Neuronal stem cell (in vitro differentiated cells): ENCODE measurements at places on chromosomes 3 and 15.

DNA sequence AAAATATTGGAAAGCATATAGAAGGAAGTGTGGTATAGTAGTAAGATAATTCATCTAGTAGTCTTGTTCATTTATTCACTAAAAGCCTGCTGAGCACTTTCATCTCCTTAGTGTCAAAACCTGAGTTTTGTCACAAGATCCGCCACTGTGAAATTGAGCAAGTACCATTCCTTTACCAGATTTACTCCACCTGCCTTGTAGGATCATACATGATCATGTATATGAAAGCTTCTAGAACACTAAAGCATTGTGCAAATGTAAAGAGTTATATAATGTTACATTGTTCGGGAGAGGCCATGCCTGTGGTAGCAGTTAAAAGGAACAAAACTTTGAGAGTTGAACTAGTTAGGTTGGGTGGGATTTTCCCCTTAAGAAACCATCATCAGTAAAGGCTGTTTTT lies 35.0 kb downstream of the UBE2E2 start:
- DNase-seq: no peak

DNA sequence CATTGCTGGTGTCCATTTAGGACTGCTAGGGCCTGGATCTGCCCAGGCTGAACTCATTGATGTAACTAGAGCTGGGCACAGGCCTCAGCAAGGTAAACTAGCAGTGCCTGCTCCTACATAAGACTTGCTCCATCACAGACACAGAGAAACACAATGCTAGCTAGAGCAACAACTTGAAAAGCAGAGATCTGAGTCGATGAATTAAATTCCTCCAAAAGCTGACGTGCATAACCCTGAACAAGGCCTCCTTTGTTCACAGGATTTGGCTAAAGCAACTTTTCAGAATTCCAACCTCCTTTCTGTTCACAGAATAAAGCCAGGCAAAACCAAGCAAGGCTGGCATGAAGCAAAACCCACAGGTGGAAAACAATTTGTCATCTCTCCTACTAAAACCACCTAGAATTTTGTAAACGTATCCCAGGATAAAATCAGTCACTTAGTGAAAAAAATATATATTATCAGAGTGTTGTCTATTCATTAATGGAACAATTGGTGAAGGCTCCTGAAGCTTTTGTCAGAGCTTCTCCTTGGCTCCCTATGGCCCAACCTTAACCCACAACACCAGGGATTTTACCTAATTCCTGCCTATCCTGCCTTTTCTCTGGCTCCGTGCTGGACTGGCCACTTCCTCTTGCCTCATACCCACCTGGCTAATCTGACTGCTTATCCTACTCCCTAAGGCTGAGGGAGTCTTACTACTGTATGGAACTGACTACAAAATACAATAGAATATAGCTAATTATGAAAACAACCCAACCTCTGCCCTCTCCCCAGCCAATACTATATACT lies 39.9 kb downstream of the PLCH1 start:
- DNase-seq: peak; percentile 43

GRCh38 chr15:29139072-29139471 lies 130.6 kb downstream of the NSMCE3 start:
- DNase-seq: no peak

DNA sequence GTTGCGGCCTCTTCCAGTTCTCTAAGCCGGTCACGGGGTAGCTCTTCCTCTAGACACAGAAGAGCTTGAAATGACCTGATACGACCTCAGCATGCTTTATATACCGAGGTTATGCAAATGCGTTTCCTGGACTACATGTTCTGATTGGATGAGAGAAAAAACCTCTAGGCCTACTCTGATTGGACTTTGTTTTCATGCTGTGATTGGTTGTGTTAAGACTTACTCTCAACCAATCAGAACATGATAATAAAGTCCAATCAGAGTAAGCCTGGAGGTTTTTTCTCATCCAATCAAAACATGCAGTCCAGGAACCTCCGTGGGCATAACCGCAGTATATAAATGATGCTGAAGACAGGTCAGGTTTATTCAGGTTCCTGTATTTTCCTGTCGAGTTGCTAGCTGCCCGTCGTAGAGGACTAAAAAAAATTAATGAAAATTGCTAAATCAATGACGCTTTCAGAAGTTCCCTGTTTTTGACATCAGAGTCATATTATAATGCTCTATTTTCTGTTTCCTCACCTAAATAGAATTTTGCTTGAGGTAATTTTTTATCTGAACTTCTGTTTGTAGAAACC lies 177.4 kb downstream of the POTEB3 start:
- no peak for DNase-seq

DNA sequence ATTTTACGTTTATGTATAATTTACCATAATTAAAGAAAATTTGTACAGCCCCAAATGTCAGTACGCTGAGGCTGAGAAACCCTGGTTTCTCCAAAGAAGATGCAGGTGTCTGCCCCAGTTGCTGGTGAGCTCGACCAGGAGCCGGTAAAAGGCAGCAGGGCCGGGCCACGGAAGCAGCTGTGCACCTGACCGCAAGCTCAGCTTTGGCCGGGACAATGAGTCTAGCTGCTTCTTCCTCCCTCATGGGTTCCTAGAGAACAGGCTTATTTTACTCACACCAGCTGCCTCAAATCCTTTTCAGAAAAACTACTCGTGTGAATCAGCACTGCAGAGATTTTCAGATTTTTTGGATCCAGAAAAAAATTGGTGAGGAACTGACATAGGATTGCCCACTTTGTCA lies 18.0 kb upstream of the ZXDC start:
- DNase-seq: no peak

- peak; percentile 76 for DNase-seq
These were observed at the start of gene SLC41A3 for GRCh38 chr3:126083913-126084767. TSS of gene SLC41A3 (minus strand) at chr3:126084124. CDS start at chr3:126068219, 15,905 bp downstream.
